Upper lobe of left lung (tissue), 6 donors: ENCODE measurements at places on chromosomes 3 and 15. TPM values are rescaled to one million over a fixed set of nuclear protein-coding genes. Genes with fewer than 3 reads are reported as not detected.

DNA sequence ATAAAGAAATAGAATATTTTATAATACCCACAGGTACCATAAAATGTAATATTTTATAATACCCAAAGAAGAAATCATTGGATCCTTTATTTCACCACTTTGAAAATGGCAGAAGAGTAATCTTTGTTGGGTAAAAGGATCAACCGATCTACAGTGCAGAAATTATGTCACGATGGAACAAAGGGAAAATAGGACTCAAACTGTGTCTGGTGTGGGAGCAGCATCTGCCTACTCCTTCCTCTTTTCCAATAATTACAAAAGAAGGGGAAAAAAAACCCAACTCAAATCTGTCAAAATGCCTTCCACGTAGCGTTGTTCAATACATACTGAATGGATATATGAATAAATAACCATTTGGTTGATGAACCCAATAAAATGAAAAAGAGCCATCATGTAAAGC is 492.6 kb upstream of the TBL1XR1 start:
- H3K36me3 ChIP-seq: no peaks in the 10 kb centered on the region
- H3K27me3 ChIP-seq: no peaks in the 10 kb centered on the region
- no peak overlapping the region for H3K4me3 ChIP-seq
- H3K27ac ChIP-seq: no peak overlapping the region
- DNase-seq: no peak

DNA sequence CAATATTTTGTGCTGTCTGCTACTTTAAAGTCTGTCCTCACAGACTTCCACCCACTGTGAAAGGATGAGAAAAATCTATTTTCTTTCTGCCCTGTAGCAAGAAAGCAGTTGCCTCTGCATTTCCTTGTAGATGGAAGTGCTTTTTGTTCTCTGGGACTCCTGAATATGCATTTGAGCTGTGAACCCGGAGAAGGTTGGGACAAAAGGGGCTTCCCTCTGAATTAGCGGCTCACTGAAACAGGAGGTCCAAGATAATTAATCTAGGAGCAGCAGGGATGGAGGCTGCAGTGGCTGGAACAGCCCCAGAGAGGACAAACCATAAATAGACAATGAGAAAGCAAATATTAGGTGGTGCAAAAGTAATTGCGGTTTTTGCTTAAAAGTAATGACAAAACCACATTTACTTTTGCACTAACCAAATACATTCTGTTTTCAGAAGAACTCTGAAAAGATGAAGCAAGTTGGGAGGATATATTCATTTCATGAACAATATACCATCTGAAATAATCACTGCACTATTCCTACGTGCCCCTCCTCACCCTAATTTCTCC is 143.4 kb upstream of the KBTBD8 start:
- H3K27me3 ChIP-seq: no peaks in the 10 kb centered on the region
- H3K4me1 ChIP-seq: no peaks in the 10 kb centered on the region
- H3K4me3 ChIP-seq: no peak overlapping the region
- H3K36me3 ChIP-seq: no peaks in the 10 kb centered on the region
- no peak for DNase-seq

GRCh38 chr3:134567605-134568004 is 81.7 kb downstream of the CEP63 start:
- no peaks in the 10 kb centered on the region for H3K27me3 ChIP-seq
- no peak overlapping the region for H3K4me3 ChIP-seq
- no peaks in the 10 kb centered on the region for H3K4me1 ChIP-seq
- DNase-seq: no peak

Gene ACTL6A
- 25.7 TPM for total RNA-seq

Gene CHST13
- not detected for total RNA-seq
